ENCODE measurements at places on chromosomes 5 and 9.

DNA sequence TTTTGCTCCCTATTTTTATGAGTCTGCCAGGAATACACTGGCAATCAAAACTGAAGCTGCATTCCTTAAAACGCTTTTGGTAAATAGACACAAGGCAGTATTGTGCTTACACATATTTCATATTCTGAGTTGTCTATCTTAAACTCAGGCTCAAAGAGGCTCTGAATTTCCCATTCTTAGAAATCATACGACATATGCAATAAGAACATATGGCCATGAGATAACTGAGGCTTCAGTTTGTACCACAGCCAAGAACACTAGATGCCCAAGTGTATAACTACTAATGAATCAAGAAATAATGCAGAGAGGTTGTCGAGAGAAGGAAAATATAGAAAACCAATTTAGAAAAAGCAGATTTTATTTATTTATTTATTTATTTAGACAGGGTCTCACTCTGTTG lies 357.4 kb downstream of the NDUFS4 start:
- no peak for DNase-seq

DNA sequence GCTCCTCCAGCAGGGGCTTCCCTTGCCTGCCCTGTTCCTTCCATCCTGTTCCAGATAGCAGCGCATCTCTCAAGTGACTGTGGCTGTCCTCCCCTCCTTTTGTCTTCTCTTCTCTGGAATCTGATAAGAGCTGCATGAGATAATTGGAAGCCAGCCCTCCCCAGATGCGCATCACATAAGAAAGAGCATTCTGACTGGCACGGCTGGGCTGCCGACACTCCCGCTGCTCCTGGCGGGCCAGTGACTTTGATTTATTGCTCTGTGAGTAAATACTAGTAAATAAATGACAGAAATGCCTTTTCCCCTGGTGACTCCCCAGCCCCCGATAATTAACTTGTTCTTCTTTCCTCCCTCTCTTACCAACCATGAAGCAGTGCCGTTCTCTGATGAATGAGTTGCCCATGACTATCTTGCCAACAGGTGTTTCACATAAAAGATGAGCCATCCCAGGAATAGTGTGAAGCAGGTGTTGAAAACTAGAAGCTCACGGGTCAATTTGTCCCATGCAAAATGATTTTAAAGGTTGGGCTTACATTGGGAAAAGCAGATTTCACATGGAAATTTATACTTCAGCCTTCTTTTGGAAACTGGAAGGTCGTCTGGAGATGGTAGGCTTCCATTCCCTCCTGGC lies 212.3 kb downstream of the ERCC6L2 start:
- DNase-seq: no peak

DNA sequence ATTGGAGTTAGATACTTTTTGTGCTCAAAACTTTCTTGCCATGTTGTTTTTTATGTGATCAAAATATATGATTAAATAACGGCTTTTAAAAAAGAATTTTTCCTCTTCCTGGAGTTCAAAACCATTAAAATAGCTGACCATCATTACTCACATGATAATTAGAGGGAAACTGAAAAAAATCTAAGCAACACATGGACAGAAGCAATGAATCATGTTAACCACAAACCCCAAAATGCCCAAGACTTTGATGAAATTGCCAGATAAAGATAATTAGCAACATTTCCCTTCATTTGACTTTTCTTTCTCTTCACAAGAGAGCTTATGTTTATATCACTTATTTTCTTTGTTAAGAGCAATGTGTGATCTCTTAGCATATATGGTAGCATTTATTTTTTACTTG lies 1294.2 kb downstream of the EFNA5 start:
- DNase-seq: no peak

DNA sequence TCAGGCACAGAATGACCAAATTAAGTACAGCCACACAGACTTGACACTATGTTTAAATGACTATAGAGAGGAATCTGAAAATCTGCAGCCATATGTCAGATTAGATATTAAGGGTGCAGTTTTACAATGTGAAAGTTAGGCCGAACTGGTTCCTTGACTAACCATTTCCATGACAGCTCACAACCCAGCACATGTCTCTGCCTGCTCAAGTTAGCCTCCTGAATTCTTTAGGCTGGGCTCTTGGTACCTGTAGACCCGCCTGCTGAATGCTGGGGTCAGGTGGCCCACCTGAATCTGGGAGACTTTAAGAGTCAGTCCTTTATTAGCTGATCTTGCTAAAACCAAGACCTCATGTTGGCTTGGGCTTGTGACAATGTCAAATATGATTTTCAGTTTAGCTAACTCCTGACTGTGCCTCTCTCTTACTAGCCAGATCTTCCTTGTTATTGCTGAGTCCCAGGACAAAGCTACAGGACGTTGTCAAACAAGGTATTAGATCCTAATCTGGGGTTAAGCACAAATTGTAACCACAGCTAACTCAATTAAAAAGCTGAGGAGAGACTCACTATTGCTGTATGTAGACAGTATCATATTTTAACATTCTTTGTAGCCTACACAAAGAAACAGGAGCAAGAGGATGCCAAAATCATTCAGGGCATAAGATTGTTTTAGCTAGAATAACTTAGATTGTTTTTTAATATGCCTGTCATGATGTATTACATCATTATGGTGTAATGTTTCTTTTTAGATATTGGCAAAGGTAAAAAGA lies 490.9 kb downstream of the SEMA5A start:
- DNase-seq: no peak

DNA sequence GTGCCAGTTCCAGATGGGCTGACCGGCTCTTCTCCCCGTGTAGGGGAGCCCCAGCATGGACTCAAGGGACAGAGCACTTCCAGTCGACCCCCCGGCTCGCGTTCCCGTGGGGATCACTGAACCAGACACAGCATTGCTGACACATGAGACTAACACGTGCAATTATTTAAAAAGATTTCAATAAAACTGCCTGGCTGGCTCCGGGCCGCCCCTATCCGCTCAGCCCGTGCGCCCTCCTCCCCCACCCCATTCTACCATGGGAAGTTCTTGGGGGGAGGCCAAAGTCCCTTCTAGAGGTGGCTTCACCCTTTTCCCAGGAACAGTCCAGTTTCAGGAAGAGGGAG lies 4.7 kb downstream of the TESK1 start:
- DNase-seq: no peak

DNA sequence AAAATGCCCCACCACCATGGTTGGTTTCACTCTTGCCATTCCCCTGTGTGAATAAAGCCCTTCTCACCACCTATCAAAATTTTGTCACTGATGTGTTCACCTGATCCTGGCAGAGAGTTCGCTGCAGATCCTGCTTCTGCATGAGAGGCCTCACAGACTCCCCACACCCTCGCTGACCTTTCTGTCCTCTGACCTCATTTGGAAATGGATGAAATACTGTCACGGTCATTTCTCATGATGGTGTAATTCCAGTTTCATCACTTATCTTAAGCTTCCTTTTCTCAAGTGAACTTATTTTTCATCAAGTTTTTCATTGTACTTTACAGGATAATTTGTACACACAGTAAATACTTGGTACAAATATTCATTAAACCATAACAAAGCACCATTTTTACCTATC lies 131.3 kb downstream of the FRMD3 start:
- DNase-seq: no peak

DNA sequence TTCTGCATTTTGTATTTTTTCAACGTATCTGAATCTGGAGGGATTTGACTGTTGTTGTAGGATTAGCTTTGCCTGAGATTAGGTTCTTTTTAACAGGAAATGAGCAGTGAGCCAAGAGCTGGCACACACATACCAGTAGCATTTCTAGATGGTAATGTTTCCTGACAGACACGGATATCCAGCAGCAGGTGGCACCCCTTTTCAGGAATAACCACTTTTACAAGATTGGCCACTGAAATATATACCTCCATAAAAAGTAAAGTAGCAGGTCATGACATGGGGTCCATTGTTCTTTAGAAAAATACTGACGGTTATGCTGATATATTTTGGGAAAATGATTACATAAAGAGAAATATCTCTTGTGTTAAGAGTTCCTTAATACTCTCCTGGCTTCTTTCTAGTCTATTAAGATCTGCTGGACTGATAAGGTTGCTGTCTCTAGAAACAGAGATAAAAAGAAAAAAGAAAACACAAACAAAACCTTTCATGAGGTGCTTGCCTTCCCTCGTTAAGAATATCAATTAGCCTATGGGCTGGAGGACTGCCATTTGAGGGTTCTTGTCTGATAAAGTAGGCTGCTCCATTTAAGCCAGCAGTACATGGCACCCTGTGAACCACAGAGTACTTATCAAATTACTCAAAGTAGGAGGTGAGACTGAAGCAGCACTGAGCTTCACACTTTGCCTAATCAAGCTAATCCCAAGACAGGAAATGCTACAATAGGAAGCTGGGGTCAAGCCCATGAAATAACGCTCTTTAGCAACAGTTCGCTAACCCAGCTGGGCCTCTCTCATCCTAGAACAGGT lies 101.6 kb upstream of the PCA3 start:
- DNase-seq: no peak

DNA sequence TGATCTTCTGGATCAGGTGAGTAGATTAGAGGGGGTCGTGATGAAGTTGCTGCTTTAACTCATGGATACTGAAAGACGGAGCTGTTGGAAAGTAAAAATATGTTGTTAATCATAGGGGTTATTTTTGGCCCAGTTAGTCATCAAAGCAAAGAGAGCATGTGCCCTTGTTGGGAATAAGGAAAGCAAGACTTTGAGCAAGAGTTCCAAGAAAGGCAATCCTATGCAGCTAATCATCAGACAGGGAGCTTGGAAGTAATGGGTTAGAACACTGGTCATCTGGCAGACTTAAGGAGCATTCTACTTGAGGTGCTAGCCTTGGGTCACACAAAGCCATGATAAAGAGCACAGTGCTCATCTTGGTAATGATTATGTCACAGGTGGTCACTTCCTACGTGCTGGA lies 18.3 kb downstream of the ASPN start:
- no peak for DNase-seq

GRCh38 chr9:33166231-33167083 lies 679 bp downstream of the B4GALT1 start:
- DNase-seq: no peak

DNA sequence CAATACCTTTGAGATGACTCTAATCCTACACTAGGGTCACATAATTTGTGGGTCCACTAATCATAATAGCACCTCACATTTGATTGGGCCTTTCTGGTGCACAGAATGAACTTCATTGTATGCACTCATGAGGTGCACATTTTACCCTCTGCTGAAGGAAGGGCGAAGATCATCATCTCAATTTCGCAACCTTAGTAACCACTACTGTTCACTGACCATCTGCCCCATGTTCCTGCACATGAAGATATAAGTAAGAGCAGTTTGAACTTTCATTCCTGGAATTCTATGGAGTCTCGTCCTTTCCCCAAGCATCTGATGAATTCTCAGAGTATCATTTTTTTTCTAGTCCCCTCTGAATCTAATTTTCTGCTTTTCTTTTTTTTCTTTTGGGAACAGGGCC lies 21.2 kb downstream of the GAS1 start:
- DNase-seq: no peak

GRCh38 chr9:13707612-13708576 lies 428.4 kb upstream of the MPDZ start:
- DNase-seq: no peak

- no peak for DNase-seq
Observed at GRCh38 chr5:111734597-111734996, 22.4 kb downstream of the NREP start.

DNA sequence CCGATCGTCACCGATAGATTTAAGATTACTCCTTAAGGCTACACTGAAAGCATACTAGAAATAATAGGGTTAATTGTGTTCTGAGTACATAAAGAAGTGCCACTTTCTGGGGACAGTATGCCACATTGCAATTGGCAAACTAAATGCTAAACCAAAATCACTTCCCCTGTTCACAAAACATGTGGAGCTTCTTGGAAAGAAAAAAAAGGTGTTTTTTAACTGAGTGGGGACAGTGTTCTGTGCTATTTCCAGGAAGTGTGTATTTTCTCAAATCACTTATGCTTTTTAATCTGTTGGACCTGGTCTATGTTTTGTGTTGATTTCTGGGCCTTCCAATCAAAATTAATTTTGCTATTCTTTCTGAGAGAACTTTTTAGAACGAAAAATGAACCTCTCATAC lies 149.3 kb upstream of the MPDZ start:
- DNase-seq: no peak

DNA sequence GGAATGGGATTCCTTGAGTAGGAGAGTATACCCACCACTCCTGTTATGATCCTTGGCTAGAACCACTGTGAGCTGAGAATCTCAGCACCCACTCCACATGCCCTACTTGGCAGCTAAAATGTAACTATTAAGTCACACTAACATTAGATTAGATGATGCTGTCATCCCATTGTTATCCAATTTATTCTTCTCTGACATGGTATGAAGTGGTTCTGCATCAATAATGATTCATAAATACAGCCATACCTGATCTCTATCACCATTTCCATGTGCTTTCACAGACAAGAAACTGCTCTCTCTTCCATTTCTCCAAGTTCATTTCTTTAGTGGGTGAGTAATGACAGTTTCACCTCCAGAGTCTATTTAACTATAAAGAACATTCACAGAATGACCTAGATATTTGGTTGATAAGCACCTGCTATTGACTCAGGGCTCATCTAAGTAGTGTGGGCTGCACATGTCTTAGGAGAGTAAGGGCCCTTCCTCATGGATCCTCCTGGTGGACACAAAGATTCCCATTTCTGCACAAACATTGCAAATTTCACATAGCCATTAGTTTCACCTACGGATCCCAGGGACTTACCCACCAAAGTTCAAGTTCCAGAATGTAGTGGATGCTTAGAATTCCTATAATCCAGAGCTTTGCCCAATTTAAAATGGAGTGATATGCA lies 187.9 kb downstream of the EBF1 start:
- no peak for DNase-seq

DNA sequence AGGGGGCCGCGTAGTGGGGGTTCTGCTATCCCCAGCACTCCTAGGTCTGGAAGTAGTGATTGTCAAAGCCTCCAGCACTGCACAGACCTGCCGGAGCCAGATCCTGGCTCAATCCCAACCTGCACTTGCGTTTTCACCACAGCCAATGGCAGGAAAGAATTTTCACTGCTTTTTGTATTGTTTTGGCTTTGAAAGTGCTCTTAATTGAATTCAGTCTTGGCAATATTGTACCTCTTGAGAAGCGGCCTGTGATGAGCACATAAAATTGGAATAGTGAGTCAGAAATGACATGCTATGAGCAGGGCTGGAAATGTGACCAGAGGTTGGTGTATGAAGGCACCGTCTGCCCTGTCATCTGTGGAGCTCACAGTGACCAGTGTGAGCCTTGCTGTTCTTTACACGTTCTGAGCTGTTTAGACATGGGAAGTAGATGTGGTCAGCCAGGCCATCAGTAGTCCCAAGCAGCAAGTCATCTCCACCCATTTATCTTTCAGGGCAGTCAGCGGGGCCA lies 41.5 kb downstream of the SECISBP2 start:
- DNase-seq: no peak

- DNase-seq: no peak
Observed at GRCh38 chr5:17316970-17317459, 99.6 kb downstream of the BASP1 start.

GRCh38 chr5:172064766-172065165 lies 58.3 kb upstream of the FBXW11 start:
- no peak for DNase-seq

GRCh38 chr9:137190315-137190856 lies 1.9 kb downstream of the SSNA1 start:
- no peak for DNase-seq

GRCh38 chr5:113574417-113574816 lies 60.9 kb downstream of the YTHDC2 start:
- no peak for DNase-seq

All from caudate nucleus (tissue), 63 donors.